ENCODE measurements at places on chromosomes 6 and 20. TPM values are rescaled to one million over a fixed set of nuclear protein-coding genes. Genes with fewer than 3 reads are reported as not detected.

DNA sequence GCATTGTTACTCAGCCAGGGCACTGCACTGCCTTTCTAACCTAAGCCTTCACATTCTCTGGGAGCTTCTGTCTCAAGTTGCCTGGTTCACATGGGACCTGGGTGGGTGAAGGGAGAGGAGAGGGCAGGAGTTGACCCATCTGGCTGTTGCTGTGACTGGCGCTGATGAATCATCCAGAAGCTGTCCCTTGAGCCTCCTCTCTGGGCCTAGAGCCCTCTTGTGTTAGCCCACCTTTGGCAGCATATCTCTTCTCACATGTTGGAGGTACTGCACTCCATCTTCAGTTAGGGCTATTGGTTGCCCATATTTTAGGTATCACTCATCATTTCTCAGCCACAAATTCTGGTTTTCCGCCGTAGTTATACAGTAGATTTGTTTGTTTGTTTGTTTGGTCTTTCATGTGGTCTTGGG, 19.8 kb downstream of the XRN2 start:
- H3K36me3 ChIP-seq: peaks cover 54% of the 10 kb centered on the region
- no peak overlapping the region for H3K27ac ChIP-seq
- no peak for DNase-seq
- H3K4me1 ChIP-seq: peaks cover 45% of the 10 kb centered on the region
- no peak overlapping the region for H3K4me3 ChIP-seq

ADRM1 gene
- total RNA-seq: 171 TPM

DNA sequence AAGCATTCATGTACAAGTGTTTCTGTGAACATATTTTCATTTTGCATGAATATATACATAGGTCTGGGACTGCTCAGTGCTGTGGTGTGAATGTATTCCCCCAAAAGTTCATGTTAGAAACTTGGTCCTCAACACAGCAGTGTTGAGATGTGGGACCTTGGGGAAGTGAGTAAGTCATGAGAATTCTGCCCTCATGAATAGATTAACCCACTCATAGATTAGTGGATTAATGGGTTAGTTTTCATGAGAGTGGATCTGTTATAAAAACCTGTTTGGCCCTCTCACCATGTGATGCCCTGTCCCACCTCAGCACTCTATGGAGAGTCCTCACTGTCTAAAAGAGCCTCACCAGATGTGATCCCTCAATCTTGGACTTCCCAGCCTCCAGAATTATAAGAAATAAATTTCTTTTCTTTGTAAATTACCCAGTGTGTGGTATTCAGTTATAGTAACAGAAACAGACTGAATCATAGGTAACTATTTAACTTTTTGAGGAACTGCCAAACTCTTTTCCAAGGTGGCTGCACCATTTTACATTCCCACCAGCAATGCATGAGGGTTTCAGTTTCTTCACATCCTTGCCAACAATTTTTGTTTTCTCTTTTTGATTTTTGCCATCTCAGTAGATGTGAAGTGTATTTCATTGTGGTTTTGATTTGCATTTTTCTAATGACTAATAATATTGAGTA, 45.3 kb downstream of the QRSL1 start:
- peaks cover 2% of the 10 kb centered on the region for H3K36me3 ChIP-seq
- no peak for DNase-seq
- no peak overlapping the region for H3K27ac ChIP-seq
- H3K27me3 ChIP-seq: no peaks in the 10 kb centered on the region

- no peak for DNase-seq
- H3K4me1 ChIP-seq: no peaks in the 10 kb centered on the region
- H3K27me3 ChIP-seq: no peaks in the 10 kb centered on the region
- H3K4me3 ChIP-seq: no peak overlapping the region
- H3K36me3 ChIP-seq: no peaks in the 10 kb centered on the region
Observed at GRCh38 chr20:6083926-6084325, 30.1 kb upstream of the LRRN4 start.

DNA sequence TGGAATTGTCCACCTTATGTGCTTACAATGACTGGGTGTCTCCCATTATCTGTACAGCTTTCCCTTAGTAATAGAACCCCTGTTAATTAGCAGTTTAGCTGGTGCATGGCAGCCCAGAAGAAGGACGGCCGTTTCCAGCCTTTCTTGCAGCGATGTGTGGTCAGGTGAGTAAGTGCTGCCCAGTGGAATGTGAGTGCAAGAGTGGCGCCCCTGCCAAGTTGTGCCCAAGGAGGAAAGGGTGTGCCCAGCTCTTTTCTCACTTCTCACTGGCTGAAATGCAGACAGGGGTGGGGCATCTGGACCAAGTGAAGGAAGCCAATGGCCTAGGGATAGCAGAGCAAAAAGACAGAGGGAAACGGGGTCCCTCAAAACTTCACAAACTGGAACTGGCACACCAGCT, 296.8 kb downstream of the PREX1 start:
- DNase-seq: no peak
- H3K27me3 ChIP-seq: peaks cover 3% of the 10 kb centered on the region
- no peak overlapping the region for H3K27ac ChIP-seq
- H3K4me3 ChIP-seq: no peak overlapping the region
- H3K4me1 ChIP-seq: no peaks in the 10 kb centered on the region
- no peaks in the 10 kb centered on the region for H3K36me3 ChIP-seq

Measured in activated T-helper 2 cell treated with anti-CD3 and anti-CD28 coated beads, Interferon-gamma antibody, Interleukin-2, Interleukin-4, amounts not matched to agents 10 μg/mL and 5 μg/mL and 100 μg/mL, durations not matched to agents 14 hours and 24 hours and 36 hours (primary cell).